A549 treated with GW870086 at 1 μM for 4 hours (cell line): ENCODE measurements at places on chromosomes 2 and 18. TPM values are rescaled to one million over a fixed set of nuclear protein-coding genes. Genes with fewer than 3 reads are reported as not detected.

Gene SLC25A12
- 12.9 to 15.4 TPM (median 13.9 TPM) in 5 replicates for total RNA-seq

Gene DSC2
- 0.65 to 1.3 TPM (median 1.1 TPM) in 5 replicates for total RNA-seq

Gene C2orf78
- total RNA-seq: not detected in 5 replicates

Gene ATP6V1C2
- total RNA-seq: 0.13 to 0.31 TPM (median 0.28 TPM) in 5 replicates

Gene B4GALT6
- 4.5 to 7.5 TPM (median 6.4 TPM) in 5 replicates for total RNA-seq

Gene RAX
- not detected in 5 replicates for total RNA-seq

Gene FBLN7
- 0.37 to 0.70 TPM (median 0.63 TPM) in 5 replicates for total RNA-seq

Gene SPC25
- total RNA-seq: 17.5 to 23.6 TPM (median 19.1 TPM) in 5 replicates

Gene ODC1
- total RNA-seq: 145 to 170 TPM (median 156 TPM) in 5 replicates

Gene GPR17
- 0.08 to 0.16 TPM (median 0.15 TPM) in 3 of 5 replicates, not detected in the others for total RNA-seq

Gene SPIRE1
- total RNA-seq: 15.5 to 19.0 TPM (median 18.3 TPM) in 5 replicates

Gene KLHL41
- total RNA-seq: 0.08 to 0.17 TPM (median 0.11 TPM) in 4 of 5 replicates, not detected in the other

Gene DGKD
- total RNA-seq: 78.7 to 107 TPM (median 96.2 TPM) in 5 replicates

Gene HOXD9
- total RNA-seq: 0.78 to 1.7 TPM (median 1.2 TPM) in 5 replicates

Gene IL1B
- 0.13 to 0.22 TPM (median 0.14 TPM) in 5 replicates for total RNA-seq

Gene TLX2
- 0.19 to 0.36 TPM (median 0.28 TPM) in 5 replicates for total RNA-seq

Gene APLF
- 0.54 to 0.66 TPM (median 0.66 TPM) in 5 replicates for total RNA-seq

Gene ATL2
- 43.9 to 68.7 TPM (median 58.6 TPM) in 5 replicates for total RNA-seq

Gene PLEK
- total RNA-seq: 0.06 TPM in 1 of 5 replicates, not detected in the others

Gene AQP4
- 0.09 TPM in 1 of 5 replicates, not detected in the others for total RNA-seq

Gene SCN1A
- total RNA-seq: not detected in 5 replicates

Gene DNAJC5G
- total RNA-seq: not detected in 5 replicates

Gene DNAH7
- 0.54 to 1.8 TPM (median 1.4 TPM) in 5 replicates for total RNA-seq

Gene TIA1
- 37.9 to 49.1 TPM (median 45.2 TPM) in 5 replicates for total RNA-seq

Gene CKAP2L
- total RNA-seq: 10.5 to 16.2 TPM (median 13.9 TPM) in 5 replicates
